Sciatic nerve (tissue), 2 donors: ENCODE measurements at places on chromosomes 1 and 21.

- no peak for DNase-seq
These were observed 3.1 kb downstream of the NUCKS1 start for GRCh38 chr1:205746757-205747412.

DNA sequence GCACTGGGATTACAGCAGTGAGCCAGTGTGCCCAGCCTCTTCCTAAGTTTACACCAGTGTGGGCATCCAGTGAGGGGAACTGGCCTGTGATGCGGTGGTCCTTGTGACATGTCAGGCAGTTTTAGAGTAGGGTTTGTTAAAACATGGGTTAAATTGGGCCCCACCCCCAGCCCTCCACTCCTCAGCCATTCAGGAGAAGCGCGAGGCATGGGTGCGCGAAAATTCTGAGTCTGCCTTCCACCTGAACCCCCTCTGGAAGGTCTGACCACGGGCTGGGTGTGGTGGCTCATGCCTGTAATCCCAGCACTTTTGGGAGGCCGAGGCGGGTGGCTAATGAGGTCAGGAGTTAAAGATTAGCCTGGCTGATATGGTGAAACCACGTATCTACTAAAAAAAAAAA is 51.7 kb downstream of the SKI start:
- DNase-seq: no peak

GRCh38 chr1:70459496-70460225 is 48.6 kb downstream of the CTH start:
- DNase-seq: no peak

DNA sequence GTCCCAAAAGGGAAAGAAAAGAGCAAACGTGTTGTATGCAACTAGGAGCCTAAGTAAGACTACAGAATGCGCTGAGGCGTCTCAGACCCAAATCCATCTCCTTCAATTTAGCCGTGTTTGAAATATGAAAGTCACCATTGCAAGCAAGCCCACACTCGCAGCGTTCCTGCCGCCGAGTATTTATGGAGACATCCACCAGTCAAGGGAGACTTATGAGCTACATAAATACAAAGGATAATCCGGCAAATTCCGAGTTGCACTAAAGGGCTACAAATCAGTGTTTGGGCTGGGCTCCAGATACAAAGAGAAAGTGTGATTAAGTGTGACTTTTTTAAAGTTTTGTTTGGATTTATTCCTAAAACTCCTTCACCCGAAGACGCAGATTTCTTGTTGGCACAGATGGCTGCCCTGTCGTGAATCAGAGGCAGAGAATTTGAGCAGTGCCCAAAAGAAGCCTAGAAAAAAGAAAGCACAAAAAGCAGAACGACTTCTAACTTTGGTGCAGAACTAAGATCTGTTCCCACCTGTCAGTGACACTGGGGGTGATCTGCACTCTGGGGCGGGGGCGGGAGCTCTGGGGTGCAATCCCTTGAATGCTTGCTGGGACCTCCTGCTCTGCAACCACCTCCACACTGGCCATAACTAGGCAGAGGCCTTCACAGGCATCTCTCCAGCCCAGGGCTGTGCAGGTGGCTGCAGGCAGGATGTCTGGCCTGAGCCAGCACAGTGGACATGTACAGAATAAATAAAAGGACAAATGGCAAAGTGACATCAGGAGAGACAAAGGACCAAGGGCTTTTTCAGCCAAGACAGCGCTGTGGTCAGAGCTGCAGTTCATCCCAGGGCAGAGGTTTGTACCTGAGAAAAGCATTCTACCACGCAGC is 489.7 kb downstream of the NPHP4 start:
- no peak for DNase-seq

- DNase-seq: no peak
These were observed 22.1 kb upstream of the CLSTN1 start for GRCh38 chr1:9845914-9846313.

DNA sequence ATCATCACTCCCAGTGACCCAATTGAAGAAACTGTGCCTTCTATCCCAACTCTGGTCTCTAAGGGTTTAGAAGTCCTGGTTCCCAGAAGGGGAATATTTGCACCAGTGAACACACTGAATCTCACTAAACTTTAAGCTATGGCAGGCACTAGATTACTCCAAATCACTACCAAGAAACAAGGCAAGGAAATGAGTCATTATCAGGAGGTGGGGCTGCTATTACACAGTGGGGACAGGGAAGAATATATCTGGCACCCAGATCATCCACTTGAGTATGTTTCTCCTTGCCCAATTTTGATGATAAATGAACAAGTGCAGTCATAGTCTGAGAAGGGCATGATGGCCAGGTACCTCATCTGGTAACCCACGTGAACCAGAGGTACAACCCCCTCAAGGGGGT is 7.0 kb downstream of the MRPL9 start:
- DNase-seq: no peak

GRCh38 chr1:190832511-190832910 is 354.8 kb upstream of the BRINP3 start:
- no peak for DNase-seq

DNA sequence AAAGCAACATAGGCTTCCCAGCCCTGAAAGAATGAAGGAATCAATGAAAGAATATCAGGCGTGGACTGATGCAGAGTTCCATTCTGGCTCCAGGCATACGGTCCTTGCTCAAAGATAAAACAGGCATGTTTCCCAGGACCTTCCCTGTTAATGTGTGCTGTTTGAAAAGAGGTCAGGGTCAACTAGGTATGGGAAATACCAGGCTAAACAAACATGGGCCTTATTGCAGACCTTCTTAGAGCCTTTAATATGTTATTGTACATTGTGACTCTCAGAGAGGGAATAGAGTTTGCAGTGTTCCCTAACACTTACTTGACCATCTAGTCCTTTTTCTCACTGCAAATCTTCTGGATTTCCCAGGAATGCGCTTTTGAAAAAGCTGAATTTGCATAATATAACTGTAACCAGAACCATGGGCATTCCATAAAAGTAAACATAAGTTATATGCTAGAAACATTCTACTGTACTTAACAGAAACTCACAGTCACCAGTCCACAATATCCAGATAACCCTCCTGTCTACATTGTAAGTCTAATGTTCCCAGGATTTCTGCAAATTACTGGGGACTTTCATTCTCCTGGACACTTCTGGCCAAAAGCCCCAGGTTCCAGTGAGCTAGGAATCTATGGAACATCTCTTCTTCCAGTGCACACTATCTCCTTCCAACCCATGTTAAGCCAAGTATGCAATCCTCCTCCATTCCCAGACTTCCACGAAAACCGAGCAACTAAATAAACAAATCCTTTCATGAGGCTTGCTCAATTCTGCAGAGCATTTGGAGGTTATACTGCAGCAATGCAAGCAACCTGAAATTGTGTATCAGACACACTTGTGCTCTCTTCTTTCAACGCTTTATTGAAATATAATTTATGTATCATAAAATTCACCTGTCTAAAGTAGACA is 486.6 kb downstream of the SETD4 start:
- DNase-seq: no peak

GRCh38 chr1:61151565-61151964 is 69.2 kb downstream of the NFIA start:
- no peak for DNase-seq

DNA sequence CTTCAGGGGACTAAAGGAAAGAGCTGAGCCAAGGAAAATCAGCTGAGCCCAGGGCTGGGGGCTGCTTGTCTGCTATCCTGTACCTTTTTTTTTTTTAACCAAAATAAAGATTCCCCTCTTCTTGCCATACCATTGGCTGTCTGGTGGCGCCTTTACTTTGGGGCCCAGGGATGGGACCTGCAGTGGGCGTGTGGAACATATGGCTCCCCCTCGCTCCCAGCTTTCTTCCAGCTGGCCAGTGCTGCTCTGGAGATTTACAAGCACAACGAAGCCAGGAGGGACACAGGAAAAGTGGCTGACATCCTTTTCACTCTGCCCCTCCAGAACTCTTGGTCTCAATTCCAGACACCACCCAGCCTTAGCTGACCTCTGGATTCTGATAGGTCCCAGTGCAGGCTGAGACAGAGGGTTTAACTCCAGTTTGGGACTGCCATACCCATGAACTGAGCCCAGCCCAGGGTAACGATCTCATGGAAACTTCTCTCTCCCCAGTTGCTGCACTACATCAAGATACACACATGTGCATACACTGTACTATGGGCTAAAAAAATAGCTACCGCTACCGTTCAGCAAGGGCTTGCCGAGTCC is 5.4 kb upstream of the SFN start:
- no peak for DNase-seq

DNA sequence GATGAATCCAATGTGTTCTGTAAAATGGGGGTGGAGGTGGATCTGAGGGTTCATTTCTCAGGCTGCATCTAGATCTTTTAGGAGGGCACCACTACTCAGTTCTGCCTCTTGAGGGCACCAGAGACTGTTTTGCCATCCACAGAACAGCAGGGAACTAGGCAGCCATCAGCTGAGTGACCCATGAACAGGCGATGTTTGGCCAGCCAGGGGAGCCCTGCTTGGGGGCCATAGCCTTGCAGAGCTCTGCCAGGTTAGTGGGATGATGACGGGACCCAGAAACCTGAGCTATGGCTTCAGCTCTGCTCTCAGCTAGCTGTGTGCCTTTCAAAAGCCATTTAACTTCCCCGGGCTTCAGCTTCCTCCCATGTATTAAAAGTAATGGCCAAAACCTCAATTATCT is 13.4 kb upstream of the NOS1AP start:
- DNase-seq: peak; percentile 77

DNA sequence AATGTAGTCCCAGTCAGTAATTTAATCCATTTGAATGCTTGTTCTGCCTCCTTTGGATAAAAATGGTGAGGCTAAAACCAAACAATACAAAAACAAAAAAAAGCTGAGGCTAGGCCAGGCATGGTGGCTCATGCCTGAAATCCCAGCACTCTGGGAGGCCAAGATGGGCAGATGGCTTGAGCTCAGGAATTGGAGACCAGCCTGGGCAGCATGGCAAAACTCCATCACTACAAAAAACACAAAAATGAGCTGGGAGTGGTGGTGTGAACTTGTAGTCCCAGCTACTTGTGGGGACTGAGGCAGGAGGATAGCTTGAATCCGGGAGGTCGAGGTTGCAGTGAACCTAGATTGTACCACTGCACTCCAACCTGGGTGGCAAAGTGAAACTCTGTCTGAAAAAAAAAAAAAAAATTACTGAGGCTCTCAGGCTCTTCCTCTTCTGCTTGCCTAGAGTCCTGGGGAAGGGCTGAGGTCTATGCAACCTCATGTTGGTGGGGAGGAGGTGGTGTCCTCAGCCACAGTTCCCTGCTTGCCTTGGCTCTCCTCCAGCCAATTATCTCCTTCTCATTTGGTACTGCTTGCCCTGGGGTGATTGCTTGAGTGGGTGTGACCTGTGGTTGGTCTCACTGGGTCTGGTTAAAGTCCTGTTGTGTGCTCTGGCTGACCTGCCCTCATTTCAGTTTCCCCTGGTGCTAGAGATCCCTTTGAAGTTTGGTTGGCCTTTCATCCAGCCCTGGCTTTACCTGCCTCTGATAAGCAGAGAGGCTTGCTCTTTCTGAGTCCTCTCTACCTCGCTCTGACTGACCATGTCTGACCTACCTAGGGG is 20.9 kb downstream of the S1PR1 start:
- DNase-seq: no peak

DNA sequence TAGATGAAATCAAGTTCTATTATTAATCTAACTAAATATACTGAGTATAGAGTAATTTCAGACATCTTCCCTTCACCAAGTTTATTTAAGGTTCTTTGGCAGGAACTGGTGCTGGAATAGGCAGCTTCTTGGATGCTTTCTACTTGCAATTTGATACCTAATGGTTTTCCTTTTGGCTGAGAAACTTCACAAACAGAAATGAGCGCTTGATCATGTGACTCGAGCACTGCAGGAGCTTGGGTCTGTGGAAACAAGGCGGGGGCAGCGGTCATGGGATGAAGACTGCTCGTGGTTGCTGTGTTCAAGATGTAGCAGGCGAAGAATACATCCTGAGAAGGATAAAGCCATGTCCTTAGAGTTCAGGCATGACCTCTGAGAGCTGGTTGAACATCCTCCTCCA is 136.8 kb downstream of the PTPRC start:
- no peak for DNase-seq

DNA sequence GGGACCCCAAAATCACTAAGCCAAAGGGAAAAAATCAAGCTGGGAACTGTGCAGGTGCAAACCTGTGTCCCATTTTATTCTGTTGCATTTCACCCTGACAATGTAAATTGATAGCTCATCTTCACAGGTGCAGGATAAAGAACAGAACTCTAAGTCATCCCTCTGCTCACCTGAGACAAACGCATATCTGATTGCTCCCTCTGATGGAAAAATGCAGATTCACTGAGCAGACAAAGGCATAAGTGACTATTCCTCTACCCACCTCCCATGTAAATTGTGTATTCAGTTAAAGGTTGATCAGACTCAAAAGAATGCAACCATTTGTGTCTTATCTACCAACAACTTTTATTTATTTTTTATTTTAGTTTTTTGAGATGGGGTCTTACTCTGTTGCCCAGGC is 644.2 kb downstream of the PTPRU start:
- no peak for DNase-seq

DNA sequence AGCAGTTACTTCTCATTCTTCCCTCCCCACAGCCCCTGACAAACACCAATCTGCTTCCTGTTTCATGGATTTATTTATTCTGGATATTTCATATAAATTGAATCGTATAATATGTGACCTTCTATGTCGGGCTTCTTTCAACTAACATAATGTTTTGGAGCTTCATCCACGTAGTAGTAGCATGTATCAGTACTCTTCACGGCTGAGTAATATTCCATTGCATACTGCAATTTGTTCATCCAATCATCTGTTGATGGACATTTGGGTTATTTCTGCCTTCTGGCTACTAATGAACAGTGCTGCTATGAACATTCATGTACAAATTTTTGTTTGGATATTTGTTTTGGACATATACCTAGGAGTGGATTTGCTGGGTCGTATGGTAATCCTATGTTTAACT is 1.9 kb upstream of the KAZN start:
- DNase-seq: no peak

DNA sequence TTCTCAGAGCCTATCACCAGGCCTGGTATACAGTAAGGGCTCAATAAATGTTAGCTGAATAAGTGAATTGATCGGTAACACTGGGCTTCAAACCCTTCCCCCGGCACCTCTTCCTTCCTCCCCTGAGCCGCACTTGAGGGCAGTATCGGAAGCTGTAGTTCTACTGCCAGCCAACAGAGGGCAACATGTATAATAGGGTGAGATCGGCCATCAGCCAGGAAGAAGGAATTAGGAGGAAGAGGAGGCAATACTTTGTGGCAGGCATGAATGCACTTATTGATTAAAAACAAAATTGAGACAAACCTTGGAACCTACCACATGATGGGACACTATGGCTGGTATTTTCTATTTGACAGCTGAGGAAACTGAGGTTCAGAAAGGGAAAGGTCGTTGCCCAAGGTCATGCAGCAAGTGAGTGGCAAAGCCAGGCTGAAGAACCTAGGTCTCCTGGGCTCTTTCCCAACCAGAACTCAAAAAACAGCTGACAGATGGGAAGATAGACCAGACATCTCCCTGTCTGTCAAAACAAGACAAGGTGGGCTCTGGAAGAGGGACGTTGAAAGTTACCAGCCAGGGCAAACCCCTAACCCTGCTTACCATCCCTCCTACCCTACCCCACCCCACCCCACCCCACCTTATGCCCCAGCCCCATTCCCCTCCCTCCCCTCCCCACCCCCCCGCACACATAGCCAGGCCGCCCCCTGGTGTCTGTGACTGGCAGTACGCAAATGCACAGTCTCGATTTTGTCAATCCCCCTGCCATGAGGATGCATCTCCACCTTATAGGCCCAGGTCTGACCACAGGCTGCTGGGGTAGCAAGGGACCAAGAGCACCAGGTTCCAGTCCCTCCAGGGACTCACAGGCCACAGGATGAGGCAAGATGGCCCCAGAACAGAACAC is 107.3 kb upstream of the RUNX3 start:
- no peak for DNase-seq
